ENCODE measurements at places on chromosomes 11 and 22.
A peak's percentile ranks its signal among the peaks of the same experiment; 100 is the strongest.

GRCh38 chr11:118290923-118291322, 13.6 kb upstream of the CD3E start:
- no peak for DNase-seq

GRCh38 chr11:88398372-88398771, 60.8 kb upstream of the CTSC start:
- DNase-seq, result no peak

DNA sequence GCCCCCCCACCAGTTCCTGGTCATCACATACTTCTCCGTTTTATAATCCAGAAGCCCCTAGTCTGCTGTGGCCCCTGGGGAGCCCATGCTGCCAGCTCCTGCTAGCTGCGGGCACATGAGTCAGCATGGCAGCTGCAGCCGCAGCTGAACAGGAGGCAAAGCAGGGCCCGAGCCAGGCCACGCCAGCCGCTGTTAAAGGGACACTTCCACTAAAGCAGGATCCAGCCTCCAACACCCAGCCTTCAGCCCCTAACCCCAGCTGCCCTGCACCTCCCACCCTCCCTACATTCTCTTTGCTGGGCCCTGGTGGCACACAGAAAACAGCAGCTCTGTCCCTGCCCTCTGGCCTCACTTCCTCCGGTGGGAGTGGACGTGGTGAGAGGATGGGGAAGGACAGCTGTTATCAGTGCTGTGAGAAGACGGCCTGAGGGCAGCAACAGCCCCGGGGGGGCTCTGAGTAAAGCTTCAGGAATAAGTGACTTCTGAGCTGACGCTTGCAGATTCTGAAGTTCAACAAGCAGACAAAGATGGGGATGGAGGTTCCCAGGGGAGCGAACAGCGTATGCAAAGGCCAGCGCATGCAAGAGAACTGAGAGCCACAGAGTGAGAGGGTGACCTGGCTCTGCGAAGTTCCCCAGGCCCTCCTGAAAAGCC, 688 bp upstream of the LRRC74B start:
- DNase-seq, result no peak

- DNase-seq, result no peak
These were observed 770 bp upstream of the TSG101 start for GRCh38 chr11:18527512-18527911.

DNA sequence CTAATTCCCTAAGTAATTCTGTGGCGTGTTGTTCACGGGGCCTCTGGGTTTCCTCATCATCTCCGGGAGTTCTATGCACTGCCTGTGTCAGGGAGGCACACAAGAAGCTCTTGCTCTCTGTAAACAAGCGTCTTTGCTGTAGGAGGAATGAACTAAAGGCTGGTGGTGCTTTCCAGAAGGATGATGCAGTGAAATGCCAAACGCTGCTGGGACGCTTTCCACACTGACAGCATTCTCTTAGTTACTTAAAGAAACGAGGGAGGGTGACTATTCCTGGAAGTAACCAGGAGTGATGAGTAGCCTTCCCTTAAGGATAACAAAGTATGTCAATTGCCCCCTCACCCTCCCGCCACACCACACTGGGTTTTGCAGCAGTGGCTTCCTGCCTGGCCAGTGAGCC, 38.5 kb upstream of the NUP50 start:
- no peak for DNase-seq

DNA sequence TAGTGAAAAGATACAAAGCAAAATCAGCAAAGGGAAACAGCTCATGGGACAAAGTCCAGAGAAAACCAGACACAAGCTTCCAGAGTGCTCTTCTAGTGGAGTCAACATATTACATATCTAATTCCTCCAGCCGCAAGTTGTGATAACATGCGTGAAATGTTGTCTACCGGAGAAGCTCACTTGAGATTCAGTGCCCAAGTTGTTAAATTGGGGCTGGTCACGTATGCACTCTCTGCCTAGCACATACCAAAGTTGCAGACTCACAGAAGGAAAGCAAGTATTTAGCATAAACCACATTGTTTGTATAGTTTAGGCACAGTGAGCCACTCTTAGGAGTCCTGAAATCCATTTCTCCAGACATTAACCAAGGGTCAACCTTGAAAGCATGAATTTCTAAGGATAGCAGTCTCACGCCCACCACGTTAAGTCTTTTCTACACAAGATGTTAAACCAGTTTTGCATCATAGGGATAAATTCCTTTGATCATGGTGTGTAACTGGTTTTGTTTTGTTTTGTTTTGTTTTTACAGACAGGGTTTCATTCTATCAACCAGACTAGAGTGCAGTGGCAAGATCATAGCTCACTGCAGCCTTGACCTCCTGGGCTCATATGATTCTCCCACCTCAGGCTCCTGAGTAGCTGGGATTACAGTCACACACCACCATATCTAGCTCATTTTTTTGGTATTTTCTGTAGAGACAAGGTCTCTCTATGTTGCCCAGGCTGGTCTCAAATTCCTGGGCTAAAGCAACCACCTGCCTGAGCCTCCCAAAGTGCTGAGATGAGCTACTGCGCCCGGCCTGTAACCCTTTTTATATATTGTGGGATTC, 39.5 kb upstream of the EP300 start:
- no peak for DNase-seq

DNA sequence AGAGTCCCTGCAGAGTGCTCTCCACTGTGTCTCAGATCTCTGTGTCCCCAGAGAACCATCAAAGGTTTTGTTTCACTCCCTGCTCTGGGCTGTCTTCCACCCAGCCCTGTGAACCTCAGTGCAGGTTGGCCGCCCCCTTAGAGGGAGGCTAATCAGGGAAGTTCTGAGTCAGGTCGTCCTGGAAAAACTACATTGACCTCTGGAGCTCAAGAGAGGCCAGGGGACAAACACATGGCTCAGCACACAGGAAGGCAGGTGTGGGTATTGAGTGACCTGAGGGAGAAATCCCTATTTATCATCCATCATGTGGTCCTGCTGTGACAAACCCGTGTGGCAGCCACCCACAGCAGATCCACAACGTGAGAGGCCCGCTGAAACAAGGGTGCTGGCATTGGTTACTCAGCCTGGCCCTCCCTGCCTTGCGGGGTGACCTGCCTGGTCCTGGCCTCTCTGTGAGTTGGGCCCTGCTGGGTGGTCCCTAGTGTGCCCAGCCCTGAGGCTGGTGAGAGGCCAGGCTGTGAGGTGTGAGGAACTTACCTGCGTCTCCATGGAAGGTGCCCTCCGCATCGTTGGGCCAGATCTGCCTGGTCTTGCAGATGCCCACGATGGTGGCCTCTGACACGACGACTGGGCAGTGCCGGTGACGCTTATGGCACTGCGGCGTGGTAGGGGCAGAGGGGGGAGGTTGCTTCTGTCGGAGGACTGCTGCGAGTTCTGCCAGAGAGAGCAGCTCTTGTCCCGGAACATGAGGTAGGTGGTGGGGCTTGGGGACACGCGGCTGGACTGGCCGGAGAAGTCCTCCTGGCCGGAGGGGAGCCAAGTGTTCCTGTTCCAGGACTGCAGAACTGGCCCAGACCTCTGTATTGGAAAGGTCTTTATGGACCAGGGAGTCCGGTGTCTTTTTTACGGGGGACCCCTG, 669 bp upstream of the BCR start:
- DNase-seq, result no peak

DNA sequence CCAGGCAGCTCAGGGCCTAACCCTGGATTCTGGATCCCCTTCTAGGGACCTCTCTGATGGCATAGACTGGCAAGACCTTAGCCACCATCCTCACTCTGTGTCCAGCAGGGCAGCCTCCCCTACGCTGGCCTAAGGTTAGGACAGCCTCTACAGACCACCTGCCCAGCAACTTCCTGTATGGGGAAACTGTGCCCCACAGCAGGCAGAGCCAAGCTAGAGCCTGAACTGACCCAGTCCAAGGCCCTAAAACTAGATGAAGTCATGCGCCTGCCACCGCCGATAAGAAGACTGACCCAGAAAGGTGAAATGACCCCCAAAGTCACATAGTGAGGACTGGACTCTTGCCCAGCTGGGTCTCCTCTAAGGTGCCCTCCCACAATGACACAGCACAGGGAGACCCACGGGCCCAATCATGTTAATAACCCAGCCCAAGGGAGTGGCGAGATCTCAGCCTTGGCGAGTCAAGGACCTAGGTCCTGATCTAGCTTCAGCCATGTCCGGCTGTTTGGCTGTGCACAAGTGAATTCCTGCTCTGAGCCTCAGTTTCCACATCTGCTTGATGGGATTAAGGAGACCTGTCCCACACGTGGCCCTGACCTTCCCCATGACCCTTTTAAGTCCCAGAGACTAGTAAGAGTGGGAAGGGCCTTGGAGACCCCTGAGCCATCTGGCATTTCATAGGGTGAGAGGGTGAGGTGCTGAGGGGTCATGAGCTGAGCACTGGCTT, 17.6 kb downstream of the STARD10 start:
- DNase-seq, result no peak

GRCh38 chr22:24230911-24231656, 13.8 kb downstream of the GGT5 start:
- DNase-seq, result peak; percentile 57

DNA sequence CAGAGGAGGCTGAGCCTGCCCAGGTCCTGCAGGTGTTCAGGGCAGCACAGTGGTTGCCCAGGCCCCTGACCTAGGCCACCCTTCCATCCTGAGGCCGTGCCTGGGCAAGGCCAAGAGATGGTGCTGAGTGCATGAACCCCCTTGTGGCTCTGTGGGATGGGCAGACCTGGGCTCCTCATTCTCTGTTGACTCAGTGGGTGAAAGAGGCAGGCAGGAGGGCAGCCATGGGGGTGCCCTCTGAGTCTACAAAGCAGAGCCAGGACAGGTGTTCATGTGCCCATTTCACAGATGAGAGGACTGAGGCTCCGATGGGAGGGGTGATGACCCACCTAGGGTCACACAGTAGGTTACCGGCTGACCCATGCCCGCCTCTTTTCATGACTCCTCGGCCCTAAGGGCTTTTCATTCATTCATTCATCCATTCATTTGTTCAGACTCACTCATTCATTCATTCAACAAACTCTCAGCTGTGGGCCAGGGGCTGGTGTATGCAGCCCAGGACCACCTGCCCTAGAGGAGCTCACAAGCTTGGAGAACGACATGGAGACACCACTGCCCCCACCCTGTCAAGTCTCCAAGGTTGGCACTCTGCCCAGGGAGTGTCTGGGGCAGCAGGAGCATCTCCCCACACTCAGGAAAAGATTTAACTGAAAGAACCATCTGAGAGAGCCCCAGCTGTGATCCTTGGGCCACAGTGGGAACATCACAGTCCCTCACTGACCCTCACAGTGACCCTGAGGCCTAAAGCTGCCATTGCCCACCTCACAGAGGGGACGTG, 40.5 kb downstream of the IGLL5 start:
- no peak for DNase-seq

- no peak for DNase-seq
These were observed 157.8 kb downstream of the EFCAB6 start for GRCh38 chr22:43654271-43654670.

GRCh38 chr22:25628494-25628893, 64.0 kb downstream of the GRK3 start:
- DNase-seq, result no peak

- DNase-seq, result no peak
These were observed 33.2 kb downstream of the TOLLIP start for GRCh38 chr11:1276041-1276790.

GRCh38 chr11:810040-810567, 337 bp downstream of the RPLP2 start:
- no peak for DNase-seq

DNA sequence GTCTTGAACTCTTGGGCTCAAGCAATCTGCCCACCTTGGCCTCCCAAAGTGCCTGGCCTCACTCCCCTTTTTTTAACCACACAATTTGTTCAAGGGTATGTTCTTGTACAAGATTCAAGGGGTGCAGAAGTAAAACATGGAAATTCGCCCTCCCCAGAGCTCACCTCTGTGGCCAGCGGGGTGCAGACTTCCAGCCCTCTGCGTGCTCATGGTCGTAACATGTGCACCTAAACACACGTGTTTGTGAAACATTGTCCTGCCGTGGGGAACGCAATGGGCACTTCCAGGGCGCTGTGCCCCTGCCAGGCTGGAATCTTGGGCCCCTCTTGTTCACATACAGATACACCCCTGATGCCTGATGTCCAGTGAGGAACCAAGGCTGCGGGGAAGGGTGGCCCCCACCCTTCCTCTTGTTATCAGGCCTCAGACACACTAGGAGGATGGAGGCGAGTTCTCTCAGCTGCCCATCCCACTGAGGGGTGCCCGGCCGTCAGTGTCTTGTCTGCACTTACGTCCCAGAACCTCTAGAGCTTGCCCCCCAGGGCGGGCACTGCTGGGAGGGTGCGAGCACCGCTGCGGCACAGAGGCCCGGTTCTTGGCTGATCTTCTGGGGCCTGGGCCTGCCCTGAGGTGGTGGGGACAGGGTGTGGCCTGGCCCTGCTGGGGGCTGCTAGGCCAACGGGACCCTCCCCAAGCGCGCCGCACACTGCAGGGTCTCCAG, 4.1 kb upstream of the EPS8L2 start:
- DNase-seq, result no peak

DNA sequence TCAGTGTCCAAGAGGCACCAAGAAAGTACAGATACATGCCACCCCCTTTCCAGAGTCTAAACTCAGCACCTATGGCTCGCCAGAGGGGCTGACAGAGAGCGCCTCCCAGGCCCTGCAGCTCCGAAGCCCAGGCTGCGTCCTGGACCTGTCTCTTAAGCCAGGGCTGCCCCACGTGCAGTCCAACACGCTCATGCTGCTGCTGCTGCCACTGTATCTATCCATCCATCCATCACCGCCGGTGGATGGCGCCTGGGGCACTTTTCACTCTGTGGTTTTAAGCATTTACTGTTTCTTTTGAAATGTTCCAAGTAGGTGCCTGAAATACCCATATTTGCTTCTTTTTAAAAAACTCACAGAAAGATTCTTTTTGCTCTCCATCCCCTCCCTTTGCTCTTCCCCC, 41.8 kb downstream of the MACROD1 start:
- no peak for DNase-seq

DNA sequence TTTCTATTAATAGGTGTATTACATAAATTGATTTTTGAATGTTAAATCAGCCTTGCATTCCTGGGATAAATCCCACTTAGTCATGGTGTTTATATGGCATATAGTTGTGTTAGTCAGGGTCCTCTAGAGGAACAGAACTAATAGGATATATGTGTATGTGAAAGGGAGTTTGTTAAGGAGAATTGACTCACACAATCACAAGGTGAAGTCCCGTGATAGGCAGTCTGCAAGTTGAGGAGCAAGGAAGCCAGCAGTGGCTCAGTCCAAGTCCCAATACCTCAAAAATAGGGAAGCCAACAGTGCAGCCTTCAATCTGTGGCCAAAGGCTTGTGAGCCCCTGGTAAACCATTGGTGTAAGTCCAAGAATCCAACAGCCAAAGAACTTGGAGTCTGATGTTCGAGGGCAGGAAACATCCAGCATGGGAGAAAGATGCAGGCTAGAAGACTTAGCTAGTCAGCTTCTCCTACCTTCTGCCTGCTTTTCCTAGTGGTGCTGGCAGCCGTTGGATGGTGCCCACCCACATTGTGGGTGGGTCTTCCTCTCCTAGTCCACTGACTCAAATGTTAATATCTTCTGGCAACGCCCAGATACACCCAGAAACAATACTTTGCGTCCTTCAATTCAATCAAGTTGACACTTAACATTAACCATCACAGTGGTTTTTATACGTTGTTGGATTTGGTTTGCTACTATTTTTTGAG, 12.9 kb downstream of the SFI1 start:
- DNase-seq, result no peak
